Stimulated activated CD8-positive, alpha-beta memory T cell treated with anti-CD3 and anti-CD28 coated beads, Interleukin-12 subunit alpha, Interleukin-12 subunit beta, amount 100 ng/mL, for 4 hours (primary cell): ENCODE measurements at places on chromosomes 13 and 19.

- DNase-seq = no peak
Observed at GRCh38 chr13:50995854-50996253, 86.3 kb downstream of the RNASEH2B start.

DNA sequence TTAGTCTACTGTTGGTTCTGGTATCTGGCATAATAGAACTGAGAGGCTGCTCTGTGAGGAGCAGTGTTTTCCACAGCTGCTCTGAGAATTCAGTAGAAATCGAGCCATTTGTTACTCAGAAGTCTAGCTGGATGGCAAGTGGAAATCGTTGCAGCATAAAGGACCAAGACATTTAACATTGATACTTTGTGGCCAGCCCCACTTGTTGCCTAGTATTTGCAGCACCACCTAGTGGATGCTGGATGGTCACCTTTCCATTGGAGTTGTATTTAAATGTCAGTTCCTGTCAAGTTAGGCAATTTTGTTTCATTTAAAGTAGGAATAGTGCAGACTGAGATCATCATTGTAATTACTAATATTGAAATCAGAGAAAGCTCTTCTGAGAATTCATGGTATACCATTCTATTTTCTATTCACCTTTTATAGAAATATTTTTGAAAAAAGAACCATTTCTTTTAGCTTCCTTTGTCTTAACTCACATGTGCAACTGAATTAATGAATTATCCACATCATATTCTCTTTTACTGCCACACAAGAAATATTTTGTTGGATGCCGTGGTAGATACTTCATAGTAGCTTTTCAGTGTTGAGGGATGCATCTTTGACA lies 64.6 kb downstream of the PDS5B start:
- no peak for DNase-seq

- no peak for DNase-seq
Observed at GRCh38 chr13:113001241-113002140, 32.5 kb downstream of the MCF2L start.

DNA sequence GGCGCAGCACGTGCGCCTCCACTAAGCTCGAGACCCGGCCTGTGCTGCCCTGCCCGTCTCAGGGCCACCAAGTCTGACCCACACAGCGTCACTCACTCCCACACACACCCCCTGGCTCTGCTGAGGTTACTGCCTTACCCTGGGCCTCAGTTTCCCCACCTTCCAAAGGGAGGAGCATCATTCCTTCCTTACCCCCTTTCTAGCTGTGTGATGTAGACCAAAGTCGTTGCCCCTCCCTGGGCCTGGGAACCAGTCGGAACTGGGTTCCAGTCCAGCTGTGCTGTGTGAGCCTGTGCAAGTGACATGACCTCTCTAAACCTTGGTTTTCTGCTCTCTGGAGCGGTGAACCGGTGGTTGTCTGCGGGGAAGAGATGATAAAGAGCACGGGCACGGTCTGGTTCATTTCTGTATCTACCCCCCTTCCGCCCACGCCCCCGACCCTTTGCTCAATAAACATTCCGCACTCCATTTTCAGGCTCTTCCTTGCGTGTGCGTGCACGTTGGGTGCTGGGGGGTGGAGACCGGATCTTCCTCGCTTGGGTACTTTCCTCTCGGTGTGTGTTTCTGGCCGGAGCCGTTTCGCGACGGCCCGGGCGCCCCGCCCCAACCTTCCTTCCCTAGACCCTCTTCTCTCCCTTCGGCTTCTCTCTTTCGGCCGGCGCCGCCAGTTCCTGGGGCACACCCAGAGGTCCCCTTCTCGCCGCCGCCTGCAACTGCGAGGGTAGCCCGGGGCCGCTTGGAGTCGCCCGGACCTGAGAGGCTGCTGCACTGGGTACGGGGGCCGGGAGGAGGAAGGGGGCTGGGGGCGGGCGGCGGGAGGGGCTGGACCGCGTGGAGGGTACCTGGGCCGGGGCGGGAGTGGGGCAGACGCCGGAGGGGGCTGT lies at the start of gene ZNF581:
ZNF581 (plus strand) TSS at position 647 of the 884 bp plus-strand sequence. CDS start 923 bp downstream, outside the sequence.
- peak; percentile 70 for DNase-seq

- DNase-seq = no peak
Observed at GRCh38 chr13:111844682-111845081, 222.3 kb upstream of the SOX1 start.

GRCh38 chr13:106919133-106919532 lies 351.2 kb upstream of the ARGLU1 start:
- DNase-seq = no peak

- no peak for DNase-seq
Observed at GRCh38 chr13:87680298-87680697, 9.1 kb downstream of the SLITRK5 start.

GRCh38 chr19:14954071-14954655 lies 12.9 kb downstream of the OR7C2 start:
- DNase-seq = no peak

DNA sequence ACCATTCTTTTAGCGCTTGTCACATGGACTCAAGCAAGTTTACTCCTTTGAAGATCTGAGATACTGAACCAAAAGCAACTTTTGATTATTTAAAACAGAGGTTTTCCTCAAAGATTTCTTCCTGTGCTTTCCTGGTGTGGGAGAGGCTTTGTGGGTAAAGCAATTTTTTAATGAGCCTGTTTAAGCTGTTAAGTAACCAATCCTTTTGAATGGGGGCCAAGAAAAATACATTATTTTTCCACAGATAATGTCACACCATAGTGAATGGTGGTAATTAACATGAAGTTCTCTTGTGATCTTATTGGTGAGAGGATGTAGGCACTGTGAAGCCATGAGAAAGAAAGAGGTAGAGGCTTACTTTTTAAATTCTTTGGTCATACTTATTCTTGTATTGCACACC lies 55.8 kb upstream of the OBI1 start:
- DNase-seq = no peak

DNA sequence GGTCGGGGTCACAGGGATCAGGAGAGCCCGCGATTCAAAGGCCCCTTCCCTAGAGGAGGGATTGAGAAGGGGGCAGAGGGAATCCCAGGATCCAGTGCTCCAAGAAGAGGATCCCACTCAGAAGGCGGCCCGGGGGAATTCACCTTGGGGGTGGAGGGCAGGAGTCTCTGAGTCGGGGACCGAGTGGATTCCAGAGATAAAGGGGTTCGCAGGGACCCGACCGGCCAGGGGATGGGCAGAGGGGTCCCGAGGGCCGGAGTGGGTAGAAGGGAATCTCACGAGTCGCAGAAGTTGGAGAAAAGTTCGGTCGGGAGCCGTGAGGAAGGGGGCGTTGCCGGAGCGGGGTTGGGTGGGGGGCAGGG lies 261 bp downstream of the PRKD2 start:
- no peak for DNase-seq

DNA sequence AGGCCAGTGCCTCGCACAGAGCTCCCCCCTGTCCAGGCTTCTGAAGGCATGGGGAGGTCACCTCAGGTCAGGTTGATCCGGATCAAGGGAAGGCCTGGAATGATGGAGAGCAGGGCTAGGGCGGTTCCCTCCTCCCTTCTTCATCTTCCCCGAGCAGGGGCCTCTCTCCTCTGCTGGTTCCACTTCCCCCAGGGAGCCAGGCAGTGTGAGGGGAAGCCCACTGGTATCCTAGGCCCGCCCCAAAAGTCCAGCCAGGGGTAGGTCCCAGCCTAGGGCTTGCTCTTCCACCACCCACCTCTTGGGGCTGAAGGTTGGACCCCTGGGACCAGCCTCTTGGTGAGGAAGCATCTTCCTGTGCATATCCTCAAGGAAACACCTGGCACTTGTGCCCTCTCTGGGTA lies 16.4 kb upstream of the PRR19 start:
- DNase-seq = no peak

DNA sequence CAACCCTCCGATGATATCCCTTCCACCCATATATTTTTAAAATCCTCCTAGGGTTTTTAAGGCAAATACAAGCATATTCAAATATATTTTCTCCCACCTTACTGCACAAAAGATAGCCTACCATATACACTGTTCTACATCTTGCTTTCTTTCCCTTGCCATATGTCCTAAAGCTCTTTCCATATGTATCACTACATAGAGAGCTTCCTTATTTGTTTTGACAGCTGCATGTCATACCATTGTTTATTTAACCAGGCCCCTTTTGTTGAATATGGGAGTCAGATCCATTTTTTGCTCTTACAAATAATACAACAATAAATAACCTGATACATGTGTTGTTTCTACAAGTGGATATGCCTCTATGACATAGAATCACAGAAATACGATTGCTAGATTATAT lies 32.8 kb upstream of the WDFY2 start:
- DNase-seq = no peak

DNA sequence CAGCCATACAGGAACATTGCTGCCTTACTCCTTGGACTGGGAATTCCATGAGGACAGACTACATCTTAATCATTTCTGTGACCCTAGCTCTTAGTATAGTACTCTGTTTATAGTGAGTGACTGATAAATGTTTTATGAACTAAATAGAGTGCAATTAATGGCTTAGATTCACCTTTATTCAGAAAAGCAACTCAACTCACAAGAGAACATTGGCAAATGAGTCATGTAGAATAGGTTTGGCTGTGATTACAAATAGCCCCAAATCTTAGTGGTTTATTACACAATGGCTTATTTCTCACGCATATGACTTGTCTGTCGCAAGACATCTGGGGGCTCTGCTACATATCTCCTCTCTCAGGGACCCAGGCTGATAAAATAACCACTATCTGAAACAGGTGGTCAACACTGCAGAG lies 121.6 kb upstream of the KL start:
- no peak for DNase-seq

GRCh38 chr13:43333176-43333575 lies 309.8 kb downstream of the DNAJC15 start:
- no peak for DNase-seq

DNA sequence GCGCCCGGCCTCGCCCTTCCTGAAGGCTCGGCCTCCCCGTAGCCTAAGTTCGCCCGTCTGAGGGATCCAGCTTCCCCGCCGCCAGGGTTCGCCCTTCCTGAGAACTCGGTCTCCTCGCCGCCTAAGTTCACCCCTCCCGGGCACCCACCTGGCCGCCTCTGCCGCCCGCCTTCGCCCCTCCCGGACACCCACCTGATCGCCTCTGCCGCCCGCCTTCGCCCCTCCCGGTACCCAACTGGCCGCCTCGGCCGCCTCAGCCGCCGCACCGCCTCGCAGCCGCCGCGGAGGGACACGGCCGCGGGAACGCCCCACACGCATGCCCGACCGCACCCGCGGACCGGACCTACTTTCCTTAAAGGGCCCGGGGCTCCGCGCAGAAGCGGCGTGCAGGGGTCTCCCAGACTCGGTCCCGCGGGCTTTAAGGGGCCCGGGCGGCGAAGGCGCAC lies at the start of gene MOB3A:
MOB3A (minus strand) TSS at position 293 of the 446 bp plus-strand sequence. CDS start 17,766 bp downstream, outside the sequence.
- no peak for DNase-seq

DNA sequence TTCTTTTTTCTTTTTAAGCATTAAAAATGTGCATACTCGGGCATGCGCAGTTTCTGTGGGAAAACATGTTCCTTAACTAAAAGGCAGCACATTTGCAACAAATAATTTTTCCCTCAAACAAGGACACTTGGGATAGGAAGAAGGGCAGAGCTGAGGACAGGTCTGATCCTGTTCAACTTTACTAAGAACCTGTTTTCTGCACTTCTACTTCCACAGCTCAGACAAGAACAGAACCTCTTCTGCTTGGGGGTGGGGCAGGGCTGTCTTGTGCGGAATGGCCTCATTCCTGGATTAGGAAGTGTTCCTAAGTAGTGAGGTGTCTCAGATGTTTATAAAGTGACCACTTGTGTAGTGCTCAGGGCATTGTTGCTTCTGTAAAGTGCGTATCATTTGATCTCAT lies 18.3 kb downstream of the SAFB start:
- DNase-seq = no peak

GRCh38 chr19:28039677-28040381 lies 1173.1 kb downstream of the UQCRFS1 start:
- no peak for DNase-seq

GRCh38 chr13:28654276-28654675 lies 4.7 kb upstream of the POMP start:
- no peak for DNase-seq

- no peak for DNase-seq
Observed at GRCh38 chr19:40286235-40286970, 1.3 kb upstream of the AKT2 start.
